ENCODE measurements at places on chromosomes 5 and 9. TPM values are rescaled to one million over a fixed set of nuclear protein-coding genes. Genes with fewer than 3 reads are reported as not detected.

Gene SLCO6A1
- total RNA-seq: 1.6 TPM

Gene OSMR
- not detected for total RNA-seq

Gene CBY3
- total RNA-seq: not detected

Gene PCDHA1
- 0.69 TPM for total RNA-seq

Gene CDK5RAP2
- 53.2 TPM for total RNA-seq

Gene TMEM267
- 6.8 TPM for total RNA-seq

Gene NUTM2F
- not detected for total RNA-seq

Gene GRM6
- total RNA-seq: not detected

Gene SLC44A1
- total RNA-seq: 9.6 TPM

Gene LHX2
- total RNA-seq: 6.7 TPM

Gene CARD9
- total RNA-seq: 4.1 TPM

Gene SH3TC2
- total RNA-seq: 0.25 TPM

Gene PCDHA9
- 18.9 TPM for total RNA-seq

Gene FLT4
- total RNA-seq: 0.17 TPM

Gene IL13
- not detected for total RNA-seq

Gene IFNA13
- total RNA-seq: not detected

Gene IFNA2
- total RNA-seq: not detected

GRCh38 chr5:168353216-168353957 is 61.9 kb downstream of the WWC1 start:
- DNase-seq: no peak

DNA sequence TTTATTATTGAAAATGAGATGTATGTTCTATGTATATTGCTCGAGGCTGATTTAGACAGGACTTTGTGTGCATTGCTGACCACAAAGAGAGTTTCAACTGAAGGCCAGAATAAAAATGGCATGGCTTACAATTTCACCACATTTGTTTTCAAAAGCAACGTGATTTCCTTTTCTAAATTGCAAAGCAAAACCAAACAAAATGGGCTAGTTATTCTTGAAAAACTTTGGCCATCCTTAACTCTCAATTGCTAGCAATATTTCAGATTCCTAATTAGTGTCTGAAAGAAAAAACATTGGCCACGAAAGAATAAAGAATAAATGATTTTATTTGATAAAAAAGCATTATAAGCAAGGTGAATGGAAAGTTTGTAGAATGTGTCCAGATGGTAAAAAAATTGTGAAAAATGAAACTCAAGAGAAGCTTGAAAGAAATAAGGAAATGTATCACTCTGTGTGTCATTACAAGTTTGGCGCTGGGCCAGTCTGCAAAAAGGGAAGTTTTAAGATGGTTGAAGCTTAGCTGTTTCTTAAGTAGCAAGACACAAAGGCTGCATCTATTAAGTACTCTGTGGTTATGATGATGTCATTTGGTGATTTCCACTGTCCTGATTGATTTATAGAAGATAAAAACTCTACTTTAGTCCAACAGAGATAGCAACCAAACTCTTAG is 89.2 kb upstream of the PRLR start:
- DNase-seq: no peak

- no peak for DNase-seq
Observed at GRCh38 chr9:115165233-115165632, 47.3 kb upstream of the TNC start.

- no peak for DNase-seq
Observed at GRCh38 chr9:91844190-91844589, 105.8 kb downstream of the ROR2 start.

DNA sequence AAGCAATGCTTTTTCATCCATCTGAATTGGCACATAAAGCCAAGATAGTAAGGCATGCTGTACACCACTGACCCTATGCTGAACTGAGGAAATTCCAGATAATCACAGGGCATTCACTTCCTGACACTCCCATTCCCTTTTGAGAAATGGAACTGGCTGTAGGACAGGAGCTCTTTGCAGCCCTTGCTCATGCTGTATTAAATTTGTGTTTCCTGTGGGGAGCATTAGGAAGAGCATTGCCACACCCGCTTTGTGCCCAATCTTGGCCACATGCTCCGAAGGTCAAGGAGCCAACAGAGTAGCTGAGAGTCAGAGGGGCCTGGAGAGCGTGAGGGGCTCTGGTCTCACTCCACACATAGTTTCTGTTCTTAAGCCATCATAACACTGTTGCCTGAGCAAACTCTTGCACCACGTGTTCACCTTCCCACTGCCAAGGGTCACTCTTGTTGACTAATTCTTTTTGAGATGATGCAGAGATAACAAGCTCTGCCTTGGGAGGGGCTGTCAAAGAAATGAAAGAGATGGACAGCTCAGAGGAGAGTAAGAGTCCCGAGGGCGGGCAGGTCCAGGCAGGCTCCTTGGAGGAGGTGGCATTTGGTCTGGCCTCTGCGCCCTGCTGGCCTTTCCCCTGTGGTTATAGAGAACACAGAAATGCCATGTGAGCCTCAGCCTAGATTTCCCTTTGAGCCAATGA is 31.7 kb upstream of the ARAP3 start:
- no peak for DNase-seq

GRCh38 chr5:40436535-40437237 is 243.0 kb upstream of the PTGER4 start:
- DNase-seq: no peak

- DNase-seq: no peak
Observed at GRCh38 chr5:160702934-160703333, 149.1 kb downstream of the ATP10B start.

DNA sequence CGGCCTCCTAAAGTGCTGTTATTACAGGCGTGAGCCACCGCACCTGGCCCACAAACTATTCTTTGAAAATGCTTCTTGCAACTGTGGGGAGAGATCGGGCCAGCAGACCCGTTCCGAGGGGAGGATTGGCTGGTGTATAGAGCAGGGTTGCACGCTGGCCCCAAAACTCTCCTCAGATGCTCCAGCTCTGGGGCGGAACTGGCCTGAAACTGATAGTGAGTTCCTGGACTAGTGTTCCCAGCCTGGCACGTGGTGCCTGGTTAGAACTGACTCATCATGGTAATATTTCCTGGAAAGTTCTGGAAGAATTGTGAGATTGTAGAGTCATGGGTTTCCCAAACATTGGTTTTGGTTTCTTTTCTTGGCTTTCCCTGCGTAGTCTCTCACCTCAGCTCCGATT is 120.5 kb downstream of the FBXL7 start:
- no peak for DNase-seq

DNA sequence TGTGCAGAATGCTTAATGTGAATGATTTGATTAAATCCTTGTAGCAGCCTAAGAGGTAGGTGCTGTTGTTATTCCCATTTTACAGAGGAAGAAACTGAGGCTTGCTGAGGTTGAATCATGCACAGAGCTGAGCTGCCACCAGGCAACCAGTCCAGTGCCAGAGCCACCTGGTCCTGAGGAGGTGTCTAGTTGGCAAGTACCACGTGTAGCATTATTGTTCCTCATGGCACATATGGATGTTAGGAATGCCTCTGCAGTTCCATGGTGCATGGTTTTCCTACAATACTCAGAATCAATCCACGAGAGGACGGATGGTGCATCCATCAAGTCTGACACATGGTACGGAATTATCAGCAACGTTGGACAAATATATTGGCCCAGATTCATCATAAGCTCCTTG is 8.9 kb downstream of the UBE2QL1 start:
- no peak for DNase-seq

DNA sequence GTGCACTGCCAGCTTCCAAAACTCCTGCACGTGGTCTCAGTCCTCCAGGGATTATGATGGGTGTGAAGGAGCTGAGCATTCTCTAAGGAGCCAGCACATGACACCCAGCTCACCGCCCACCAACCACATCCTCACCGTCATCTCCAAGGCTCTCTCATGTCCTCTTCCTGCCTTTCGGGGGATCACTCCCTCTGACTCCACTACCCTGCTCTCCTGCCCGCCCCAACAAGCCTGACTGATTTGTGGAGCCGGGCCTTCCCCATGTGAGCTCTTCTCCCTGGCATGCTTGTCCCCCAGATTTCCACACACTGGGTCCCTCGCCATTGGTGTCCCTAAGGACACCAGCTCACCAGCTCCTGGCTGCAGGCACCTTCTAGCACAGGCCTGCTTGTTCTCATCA is 1.9 kb downstream of the ABO start:
- DNase-seq: no peak

DNA sequence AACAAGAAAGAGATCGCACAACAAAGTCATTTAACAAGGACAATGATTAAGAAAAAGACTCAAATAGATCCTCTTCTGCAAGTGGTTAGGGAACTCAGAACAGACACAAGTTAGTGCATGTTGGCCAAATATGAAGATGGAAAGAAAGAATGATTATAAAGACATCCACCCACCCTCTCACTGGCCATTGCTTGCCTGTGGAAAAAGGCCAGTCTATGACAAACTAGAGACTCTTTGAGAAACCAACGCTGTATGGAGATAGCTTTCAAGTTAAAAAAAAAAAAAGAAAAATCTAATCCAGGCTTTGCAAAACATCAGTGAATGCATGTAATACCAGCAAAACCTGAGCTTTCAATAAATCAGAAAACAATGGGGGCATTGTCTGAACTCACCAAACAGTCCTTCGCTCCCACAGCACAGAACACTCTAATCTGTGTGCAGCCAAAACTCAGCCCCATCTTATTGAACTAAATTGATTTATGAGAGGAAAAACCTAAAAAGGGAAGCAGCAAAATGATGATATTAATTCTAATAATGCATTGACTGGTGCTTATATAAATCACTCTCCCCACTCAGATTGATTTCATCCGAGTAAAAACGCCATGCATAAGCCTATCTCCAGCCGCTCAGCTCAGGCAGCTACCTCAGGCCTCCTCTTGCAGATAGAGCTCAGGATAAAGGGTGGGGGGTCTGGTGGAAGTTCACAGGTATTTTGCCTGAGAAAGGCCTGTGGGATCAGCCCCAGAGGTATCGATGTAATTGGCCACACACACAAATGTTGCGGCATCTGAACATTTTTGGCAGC is 547.1 kb downstream of the CCDC171 start:
- DNase-seq: no peak

DNA sequence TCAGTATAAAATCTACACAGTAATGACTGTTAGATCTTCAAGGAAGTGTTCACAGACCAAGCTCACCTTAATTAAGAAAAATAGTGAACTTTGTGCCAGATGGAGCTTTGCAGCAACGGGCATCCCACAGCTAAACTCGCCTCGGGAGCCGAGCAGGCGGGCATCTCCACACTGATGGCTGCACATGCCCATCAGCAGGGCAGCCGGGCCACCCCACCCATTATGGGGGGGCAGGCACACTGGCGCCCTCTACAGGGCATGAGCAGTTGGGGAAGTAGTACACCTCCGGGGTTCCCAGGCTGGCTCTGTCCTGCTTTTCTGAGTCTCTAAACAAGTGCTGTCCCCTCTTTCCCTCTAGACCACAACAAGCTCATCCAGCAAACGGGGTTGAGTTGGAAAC is 21.6 kb downstream of the ANKS6 start:
- no peak for DNase-seq

GRCh38 chr9:127396808-127397645 is at the start of gene SLC2A8:
TSS of gene SLC2A8 (plus strand) at chr9:127397169. CDS start at chr9:127397231, 62 bp downstream.
- peak; percentile 96 for DNase-seq

DNA sequence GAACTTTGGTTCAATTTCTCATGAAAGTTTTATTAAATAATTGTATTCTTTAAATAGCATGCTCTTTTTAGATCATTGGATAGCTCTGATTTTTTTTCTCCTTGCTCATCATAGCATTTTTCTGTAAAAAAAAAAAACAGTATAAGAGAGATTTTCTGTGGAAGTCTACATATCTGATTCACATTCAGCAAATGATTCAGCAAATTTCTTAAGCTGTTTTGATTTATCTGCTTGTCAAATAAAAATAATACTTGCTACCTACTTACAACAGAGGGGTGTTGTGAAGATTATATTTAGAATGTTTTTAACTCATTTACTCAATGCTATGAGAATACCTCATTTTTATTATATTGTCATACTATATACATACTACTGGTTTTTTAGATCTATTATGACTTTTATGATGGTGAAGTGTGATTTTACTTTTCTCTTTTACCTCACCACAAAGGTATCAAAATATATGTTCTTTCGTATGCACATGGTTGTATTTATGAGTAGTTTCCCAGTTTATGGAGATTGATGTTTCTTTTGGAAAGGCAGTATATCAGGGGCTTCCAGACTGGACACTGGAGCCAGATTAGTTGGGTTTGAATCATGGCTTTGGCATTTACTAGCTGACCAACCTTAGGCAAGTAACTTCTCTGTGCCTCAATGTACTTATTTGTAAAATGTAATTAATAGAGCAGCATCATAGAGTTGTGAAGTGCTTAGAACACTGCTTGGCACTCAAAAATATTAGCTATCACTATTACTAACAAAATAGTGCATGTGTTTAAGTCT is 25.5 kb downstream of the TNPO1 start:
- no peak for DNase-seq

DNA sequence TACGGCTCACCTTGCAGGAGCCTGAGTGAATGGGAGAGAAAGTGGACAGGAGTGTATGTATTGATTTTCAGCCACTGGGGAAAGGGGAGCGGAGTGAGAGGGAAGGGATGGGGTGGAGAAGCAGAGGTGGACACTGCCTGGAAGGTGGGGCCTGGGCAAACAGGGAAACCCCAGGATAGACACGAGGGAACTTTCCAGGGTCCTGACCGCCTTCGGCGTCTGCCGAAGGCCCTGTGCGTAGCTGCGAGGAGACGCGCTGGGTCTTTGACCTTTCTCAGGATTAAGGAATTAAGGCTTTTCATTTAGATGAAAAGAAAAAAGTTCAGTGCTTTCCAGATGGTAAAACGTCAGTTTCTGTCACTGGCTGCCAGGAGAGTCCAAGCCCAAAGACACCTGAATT is 134.6 kb upstream of the RAPGEF1 start:
- DNase-seq: no peak

GRCh38 chr5:108367679-108368334 is 14.1 kb downstream of the FBXL17 start:
- DNase-seq: no peak

DNA sequence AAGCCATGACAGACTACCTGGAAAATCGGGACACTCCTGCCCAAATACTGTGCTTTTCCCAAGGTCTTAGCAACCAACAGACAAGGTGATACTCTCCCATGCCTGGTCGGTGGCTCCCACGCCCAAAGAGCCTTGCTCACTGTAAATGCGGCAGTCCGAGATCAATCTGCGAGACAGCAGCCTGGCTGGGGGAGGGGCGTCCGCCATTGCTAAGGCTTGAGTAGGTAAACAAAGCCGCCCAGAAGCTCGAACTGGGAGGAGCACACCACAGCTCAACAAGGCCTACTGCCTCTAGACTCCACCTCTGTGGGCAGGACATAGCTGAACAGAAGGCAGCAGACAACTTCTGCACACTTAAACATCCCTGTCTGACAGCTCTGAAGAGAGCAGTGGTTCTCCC is 272.1 kb upstream of the CCNG1 start:
- DNase-seq: no peak

GRCh38 chr9:88680041-88680440 is 145.1 kb downstream of the NXNL2 start:
- no peak for DNase-seq
